Hepatic stellate cell (primary cell): ENCODE measurements at places on chromosomes 12 and 14.

DNA sequence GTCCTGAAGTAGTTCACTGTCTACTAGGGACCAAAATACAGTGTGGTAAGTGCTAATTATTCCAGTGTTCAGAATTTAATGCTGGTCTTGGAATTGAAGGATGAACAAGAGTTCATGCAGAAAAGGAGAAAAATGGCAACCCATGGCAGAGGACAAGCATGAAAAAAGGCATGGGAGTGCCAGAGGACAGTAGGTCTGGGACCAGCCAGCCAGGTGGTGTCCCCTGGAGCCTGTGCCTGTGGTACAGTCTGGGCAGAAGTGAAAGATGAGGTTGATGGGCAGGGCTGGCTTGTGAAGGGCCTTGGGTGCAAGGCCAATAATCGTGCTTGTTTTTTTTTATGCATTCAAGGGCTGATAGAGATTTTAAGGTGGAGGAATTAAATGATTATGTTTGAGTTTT is 21.0 kb downstream of the C12orf75 start:
- DNase-seq: no peak

DNA sequence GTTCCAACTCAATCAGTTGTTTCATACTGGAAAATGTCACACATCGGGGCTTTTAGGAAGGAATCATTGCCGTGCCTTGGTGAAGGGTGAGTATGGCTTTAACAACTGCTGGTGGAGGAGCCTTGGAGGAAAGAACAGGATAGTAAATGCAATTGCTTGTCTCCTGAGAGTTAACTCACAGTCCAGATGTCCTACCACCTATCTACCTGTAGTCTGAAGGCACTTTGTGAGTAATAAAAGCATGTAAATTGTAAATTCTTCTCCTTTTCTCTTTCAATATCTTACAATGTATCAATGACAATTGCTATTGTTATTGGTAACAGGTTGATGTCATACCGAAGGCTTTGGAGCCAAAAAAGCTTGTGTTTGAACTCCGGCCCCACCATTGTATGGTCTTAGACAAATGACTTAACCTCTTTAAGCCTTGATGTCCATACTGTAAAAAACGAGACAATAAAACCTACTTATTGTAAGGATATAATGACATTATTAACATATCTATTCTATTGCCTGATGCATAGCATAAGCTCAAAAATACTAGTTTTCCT is 397.4 kb downstream of the ADAMTS20 start:
- no peak for DNase-seq

DNA sequence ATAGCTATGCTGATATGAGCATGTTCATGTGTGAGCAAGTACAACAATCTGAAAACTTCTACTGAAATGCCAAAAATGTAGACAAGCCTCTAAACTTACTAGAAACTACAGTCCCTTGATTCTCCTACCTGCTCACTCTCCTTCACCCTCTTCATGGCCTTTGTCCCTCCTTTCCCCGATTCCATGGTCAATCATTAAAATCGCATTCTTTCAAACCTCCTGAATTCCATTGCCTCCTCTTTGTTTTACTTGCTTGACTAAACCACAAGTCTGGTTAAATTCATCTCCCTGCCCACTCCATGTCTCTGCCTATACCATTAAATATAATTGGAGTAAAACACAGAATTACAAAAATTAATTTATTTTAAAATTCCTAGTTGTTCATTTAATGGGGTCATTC is 33.0 kb upstream of the SSTR1 start:
- no peak for DNase-seq

DNA sequence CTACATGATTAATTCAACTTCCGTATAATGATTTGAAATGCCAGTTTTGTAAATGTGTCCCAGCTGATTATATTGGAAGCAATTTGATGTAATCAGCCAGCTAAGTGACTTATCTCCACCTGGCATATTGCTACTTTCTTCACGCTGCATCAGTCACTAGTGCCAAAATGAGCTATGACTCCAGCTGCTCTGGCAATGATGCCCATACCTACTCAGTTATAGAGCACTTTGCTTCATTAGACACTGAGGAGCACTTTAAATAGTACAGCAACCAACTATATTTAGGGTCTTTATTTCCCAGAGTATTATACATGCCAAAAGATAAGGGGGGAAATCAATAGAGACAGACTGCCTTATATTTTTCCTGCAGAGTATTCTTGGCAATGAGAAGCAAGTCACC is 67.9 kb upstream of the LIN7A start:
- DNase-seq: no peak

- no peak for DNase-seq
These were observed 15.5 kb downstream of the SCAF11 start for GRCh38 chr12:45974883-45975282.

DNA sequence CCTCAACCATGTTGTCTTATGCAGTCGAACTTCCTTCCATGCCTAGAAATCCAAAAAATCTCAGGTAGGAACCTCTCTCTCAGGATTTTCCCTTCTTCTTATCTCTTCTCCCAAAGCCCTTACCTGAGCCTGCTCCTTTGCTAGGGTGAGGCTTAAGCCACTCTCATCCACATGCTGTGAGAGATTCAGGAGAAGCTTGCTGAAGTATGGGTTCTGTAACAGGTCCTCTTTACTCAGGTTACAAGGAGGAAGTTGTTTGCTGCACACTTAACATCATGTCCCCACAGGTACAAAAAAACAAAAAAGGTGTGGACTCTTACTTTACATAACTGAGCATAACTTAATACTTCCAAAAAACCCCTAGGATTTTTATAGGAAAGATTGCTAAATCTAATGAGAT is 4.5 kb downstream of the HAUS4 start:
- DNase-seq: no peak

DNA sequence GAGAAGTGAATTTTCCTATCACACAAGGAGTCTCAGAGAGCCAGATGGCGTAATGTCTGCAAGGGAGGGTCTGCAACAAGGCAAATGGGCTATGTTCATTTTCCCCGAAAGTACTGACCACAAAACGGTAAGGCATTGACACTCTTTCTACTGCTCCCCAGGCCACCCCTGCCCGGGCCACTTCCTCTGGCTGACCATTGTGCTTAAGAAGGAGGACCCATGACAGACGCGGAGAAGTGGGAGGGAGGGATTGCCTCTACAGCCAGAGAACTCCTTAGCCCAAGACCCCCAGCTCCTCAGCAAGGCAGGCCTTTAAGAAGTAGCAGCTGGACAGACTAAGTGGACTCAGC is 1.2 kb downstream of the NCKAP5L start:
- DNase-seq: no peak

DNA sequence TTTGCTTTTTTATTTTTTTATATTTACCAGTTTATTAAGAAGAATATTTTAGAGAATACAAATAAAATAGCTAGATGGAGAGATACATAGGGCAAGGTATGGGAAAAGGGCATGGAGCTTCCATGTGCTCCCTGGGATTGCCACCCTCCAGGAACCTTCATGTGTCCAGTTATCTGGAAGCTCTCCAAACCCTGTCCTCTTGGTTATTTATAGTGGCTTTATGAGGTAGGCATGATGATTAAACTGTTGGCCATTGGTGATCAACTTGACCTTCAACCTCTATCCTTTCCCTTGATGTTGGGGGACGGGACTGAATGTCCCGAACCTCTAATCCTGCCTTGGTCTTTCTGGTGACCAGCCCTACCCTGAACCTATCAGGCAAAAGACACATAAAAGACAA is 156.3 kb downstream of the CCDC91 start:
- no peak for DNase-seq

- peak; percentile 9 for DNase-seq
These were observed 179.4 kb upstream of the ARHGAP5 start for GRCh38 chr14:31897581-31898186.

DNA sequence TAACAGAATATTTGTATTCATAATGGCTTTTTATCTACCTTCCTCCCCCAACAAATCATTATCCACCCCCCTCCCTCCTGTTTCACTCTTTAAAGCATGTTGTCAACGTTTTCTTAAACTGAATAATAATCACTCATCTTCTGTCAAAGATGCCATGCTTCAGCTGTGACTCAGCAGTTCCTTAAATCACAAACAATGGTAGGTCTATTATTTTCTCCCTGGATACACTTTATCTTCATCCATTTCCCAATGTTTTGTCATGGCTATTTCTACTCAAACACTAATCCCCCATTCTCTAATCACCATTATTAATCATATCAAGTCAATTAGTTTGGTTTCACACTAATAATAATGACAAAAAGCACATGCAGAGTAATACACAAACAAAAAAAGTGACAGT is 6.5 kb downstream of the CLEC12B start:
- no peak for DNase-seq

DNA sequence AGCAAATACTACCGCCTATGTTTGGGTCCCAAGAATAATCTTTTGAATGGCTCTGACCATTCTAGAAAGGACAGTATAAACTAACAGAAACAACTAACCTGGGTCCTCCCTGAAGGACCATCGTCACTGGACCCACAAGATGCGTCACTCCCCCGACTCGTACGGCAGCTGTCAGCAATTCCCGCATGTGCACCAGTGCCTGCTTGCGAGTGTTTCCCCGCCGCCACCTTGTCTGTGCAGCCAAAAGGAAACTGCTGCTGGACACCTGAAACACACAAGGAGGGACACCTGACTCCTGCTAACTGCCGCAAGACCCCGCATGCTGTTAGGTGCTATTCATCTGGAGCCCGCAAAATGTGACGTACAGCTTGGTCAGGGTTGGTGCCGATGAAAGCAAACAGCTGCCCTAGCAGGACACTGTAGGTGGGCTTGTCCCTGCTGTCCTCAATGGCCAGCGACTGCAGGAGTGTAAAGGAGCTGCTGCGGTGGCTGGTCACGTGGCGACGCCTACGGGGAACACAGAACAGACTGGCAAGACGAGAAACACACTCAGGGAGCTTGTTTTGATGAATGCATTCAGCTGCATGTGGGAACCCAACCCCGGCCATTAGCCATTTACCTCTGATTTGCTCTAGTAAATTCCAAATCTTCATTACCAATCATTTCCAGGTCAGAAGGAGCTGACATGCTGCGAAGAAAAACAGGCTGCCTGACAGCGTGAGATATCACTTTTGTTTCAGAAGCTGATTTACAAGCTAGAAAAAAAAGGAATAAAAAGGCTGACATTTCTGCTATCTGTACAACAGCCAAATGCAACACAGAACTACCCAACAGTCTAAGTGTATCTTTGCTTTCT is 118.1 kb downstream of the TRAFD1 start:
- no peak for DNase-seq
